ENCODE measurements at places on chromosomes 12 and 14.

- no peak for DNase-seq
Observed at GRCh38 chr14:29075761-29076160, 309.2 kb downstream of the FOXG1 start.

DNA sequence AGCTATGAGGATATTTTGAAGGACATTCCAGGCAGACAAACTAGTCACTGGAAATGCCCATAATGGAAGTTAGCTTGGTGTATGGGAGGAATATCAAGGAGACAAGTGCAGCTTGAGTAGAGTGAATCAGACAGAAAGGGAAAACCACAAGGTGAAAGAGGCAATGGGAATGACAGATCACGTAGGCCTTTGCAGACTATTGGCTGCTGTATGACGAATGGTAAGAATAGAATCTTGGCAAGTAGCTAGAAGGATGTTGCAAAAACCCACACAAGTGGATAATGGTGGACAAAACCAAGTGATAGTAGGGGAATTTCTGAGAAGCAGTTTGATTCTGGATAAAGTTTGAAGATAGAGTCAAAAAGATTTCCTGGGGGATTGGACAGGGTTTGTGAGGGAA, 196.9 kb upstream of the NOVA1 start:
- no peak for DNase-seq

DNA sequence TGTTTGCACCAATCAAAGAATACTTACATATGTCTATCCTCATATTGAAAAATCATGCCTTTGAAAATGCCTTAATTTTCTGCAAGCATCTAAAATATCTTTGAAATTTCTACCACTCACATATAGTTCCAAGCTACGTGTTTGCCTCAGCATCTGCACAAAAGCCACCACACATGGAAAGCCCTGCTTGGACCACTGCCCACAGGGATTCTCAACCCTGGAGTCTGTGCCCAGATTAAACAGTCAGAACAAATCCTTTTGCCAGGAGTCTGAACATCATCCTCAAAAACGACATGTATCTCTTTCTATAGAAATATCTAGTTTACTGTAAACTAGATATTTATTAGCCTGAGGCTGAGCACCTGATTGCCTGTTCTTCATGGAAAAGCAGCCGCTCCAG, 32.6 kb downstream of the ARMH4 start:
- DNase-seq: no peak

DNA sequence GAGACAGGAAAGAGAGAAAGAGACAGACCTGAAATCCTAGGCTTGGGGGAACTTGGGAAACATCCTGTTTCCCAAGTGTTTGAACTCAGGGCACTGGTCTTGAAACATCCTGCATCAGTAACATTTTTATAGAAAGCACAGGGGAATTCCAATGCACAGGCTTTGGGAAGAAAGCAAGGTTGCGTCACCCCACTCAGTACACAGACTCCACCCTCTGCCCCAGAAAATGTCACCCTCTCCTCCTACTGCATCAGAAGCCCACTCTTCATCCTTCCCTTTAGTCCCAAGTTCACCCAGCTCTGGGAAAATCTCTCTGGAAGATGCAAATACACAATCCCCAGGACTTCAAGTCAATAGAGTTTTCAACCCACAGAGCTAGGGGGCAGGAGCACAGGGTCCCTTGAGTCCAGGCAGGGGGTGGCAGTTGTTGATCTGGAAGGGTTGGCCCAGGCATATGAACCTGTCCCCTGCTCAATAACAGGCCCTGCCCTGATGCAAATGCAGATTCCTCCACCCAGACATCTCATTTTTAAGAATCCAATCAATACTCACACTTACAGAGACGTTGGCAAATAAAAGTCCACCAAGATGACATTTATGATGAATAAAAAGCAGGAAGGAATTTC, 1.7 kb downstream of the RDH16 start:
- no peak for DNase-seq

DNA sequence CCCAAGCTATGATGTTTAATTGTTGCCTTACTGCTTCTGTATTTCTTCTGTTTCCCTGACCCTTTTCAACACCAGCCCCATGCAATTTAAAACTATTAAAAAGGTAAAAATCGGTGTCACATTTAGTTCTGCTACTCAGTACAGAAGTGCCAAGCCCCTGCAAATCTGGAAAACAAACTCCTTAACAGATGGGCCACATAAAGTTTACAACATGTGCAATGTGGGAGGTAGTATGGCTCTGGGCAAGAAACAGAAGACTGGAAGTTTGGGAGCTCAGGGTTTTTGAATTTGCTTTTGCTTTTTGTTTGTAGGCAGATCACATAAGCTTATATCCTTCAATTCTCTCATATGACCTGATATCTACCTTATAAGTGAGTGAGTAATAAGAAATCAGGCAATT, 404.0 kb upstream of the ATP2B1 start:
- DNase-seq: no peak

DNA sequence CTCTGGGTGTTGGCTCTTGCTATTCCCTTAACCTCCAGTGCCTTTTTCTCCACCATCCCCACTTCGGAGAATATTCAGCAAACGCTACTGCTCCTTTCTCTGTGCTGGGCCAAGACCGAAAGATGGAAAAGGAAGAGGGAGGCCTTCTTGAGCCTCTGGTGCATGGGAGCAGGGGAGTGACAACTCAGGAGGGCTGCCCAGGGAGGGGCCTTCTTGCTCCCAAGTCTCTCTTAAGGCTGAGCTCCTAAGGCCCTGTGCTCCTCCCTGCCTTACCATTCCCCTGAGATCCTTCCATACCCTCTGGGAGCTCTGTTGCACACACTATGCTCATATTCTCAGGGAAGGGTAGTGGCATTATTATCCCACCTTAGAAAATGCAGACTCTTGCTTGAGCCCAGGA, 34.9 kb downstream of the SH2B3 start:
- no peak for DNase-seq

- DNase-seq: no peak
Observed at GRCh38 chr12:104551-105081, 38.0 kb downstream of the IQSEC3 start.

GRCh38 chr14:90669731-90670130, 146.5 kb downstream of the TTC7B start:
- no peak for DNase-seq

GRCh38 chr12:40583743-40584142, 108.5 kb upstream of the CNTN1 start:
- DNase-seq: no peak

GRCh38 chr14:77825895-77826519, 26.1 kb downstream of the ADCK1 start:
- no peak for DNase-seq

DNA sequence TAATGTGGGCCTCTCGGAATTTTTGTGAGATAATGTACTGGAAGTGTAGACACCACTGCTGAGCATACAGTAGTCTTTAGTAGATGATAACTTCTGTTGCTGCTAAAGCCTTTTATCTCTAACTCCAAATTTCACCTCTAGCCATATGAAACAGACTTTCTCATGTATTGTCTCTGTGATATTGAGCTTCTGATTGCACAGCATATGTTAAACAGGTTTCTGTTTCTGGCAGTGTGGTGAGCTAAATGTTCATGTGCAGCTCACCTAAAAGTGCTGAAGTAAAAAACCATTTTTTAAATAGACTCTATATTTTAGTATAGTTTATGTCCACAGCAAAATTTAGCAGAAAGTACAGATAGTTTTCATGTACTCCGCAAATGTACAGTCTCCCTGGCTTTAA, 89.3 kb upstream of the ALX1 start:
- DNase-seq: no peak

DNA sequence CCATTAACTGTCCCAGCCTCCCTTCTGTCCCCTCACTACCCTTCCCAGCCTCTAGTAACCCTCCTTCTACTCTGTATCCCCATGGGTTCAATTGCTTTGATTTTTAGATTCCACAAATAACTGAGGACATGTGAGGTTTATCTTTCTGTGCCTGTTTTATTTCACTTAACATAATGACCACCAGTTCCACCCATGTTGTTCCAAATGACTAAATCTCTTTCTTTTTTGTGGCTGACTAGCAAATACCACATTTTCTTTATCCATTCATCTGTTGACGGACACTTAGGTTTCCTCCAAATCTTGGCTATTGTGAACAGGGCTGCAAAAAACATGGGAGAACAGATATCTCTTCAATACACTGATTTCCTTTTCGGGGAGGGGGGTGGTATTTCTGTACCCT, 65.7 kb downstream of the PRKD1 start:
- no peak for DNase-seq

DNA sequence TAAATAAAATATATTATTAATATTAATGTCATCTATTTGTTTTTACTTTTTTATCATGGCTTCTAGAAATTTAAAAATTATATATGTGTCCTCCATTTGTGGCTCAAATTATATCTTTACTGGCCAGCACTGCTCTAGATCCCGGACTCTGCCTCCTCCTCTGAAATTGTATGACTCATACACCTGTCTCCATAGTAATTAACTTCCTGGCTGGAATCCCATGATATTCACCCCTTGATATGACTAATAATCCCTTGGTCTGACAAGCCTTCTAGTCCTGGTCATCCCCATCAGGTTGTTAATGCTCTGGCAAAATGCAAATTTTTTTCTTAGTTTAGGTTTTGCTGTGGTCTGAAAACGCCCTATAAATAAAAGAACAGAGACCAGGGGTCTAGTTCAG, 116.2 kb downstream of the BMP4 start:
- DNase-seq: no peak

- no peak for DNase-seq
Observed at GRCh38 chr14:80862541-80862940, 79.0 kb downstream of the CEP128 start.

GRCh38 chr12:81874166-81874565, 115.0 kb upstream of the PPFIA2 start:
- no peak for DNase-seq

DNA sequence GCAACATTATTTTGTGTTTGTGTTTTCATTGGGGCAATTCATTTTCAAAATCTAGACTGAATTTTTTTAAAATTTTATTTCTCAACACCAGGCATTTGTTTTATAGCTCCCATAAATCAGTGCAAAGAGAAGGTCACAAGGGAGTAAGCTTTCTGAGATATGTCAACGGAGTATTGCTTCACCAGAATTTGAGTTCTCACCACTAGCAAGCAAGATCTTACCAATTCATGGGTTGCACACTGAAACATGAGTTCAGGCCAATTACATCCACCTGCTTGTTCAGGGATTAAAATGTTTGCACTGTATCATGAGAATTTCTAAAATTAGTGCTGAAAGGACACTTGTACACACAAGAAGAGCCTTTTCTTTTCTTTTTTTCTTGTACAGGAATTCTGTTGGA, 121.9 kb downstream of the CAND1 start:
- no peak for DNase-seq

- DNase-seq: peak; percentile 42
Observed at GRCh38 chr14:91417120-91417982, at the start of gene CCDC88C. Gene CCDC88C (minus strand): TSS chr14:91417820. CDS start chr14:91417690, 130 bp downstream.

DNA sequence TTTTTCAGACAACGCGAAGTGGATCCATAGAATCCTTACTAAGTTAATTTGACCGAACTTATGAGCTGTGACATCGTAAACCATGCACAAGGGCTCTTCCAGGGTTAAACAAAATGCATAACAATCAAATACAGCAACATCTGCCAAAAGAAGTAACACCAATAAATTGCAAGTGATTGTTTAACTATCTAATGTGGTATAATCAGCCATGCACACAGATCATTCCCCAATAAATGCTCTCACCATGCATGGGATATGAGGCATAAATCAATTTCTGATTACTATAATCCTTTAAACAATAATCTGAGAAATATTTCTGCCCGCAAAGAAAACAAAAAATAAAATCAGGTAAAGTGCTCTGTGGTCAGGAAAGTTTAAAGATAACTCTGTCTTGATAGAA, 7.7 kb upstream of the PLEKHG7 start:
- no peak for DNase-seq

GRCh38 chr12:89663577-89664357, 44.9 kb downstream of the ATP2B1 start:
- no peak for DNase-seq

DNA sequence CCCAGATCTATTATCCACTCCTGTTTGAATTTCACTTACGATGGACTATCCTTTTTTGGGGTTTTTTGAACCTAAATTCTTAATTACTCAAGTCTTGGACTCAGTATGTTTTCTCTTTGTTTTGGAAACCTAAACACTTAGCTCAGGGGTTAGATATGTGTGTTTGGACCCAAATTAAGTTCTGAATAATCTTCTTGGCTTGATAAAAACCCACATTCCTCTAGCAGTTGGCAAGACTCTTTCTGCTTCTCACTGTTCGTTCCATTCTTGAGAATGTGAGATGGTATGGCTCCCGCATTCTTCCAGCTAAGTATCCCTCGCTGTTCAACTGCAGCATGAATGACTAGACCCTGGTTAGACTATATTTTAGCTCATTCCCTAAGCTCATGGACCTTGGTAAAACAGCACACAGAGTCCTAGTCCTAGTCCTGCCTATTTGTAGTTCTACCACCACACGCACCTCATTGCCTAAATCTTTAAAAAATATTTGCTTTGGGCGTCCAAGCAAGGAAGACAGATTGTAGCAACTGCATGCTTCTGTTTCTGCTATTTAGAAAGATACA, 860.0 kb downstream of the RPS29 start:
- no peak for DNase-seq

- no peak for DNase-seq
Observed at GRCh38 chr12:129550353-129550752, 353.5 kb downstream of the TMEM132D start.

DNA sequence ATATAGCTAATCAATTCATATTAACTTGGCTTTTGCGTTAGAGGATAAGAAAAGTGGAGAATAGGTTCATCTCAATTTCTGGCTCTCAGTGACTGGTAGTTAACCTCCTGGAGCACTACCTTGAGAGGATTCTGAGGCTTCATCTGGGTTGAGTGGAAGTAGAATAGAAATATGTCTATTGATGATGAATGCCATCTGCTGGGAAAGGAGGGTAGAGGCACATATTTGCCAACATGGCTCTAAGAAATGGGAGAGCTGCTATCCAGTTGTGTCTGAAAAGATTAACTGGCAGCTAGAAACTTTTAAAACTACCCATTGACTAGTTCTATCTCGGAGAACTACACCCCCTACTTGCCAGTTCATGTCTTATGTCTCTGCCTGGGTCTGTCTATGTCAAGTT, 530.1 kb downstream of the NRXN3 start:
- no peak for DNase-seq

DNA sequence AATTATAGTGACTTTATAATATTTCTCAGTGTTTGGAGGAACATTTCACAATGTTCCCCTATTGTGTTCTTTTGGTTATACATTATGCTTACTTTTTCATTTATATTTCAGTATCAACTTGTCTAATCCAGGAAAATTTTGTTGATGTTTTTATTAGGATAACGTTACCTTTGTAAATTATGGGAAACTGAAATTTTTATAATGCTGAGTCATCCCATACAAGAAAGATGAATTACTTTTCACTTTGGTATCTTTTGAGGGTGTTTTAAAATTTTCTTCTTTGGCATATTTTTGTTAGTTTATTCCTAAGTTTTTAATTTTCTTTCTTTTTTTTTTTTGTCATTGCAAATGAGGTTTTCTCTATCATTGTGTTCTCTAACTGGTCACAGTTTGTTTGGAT, 542.7 kb downstream of the SLC16A7 start:
- no peak for DNase-seq
